ENCODE measurements at places on chromosomes 3 and 15. TPM values are rescaled to one million over a fixed set of nuclear protein-coding genes. Genes with fewer than 3 reads are reported as not detected.
A peak's percentile ranks its signal among the peaks of the same experiment; 100 is the strongest.

The HEG1 gene
- 234 TPM for total RNA-seq

The CHL1 gene
- 16.0 TPM for total RNA-seq

The PLSCR1 gene
- total RNA-seq: 165 TPM

The PTX3 gene
- 7.2 TPM for total RNA-seq

The EXD1 gene
- total RNA-seq: not detected

GRCh38 chr15:38587214-38587613, 22.6 kb upstream of the RASGRP1 start:
- no peak overlapping the region for H3K4me3 ChIP-seq
- no peak for DNase-seq
- H3K36me3 ChIP-seq: no peaks in the 10 kb centered on the region
- H3K27ac ChIP-seq: no peak overlapping the region
- no peaks in the 10 kb centered on the region for H3K27me3 ChIP-seq
- no peaks in the 10 kb centered on the region for H3K4me1 ChIP-seq

- H3K36me3 ChIP-seq: peaks cover 11% of the 10 kb centered on the region
- no peaks in the 10 kb centered on the region for H3K27me3 ChIP-seq
- H3K4me1 ChIP-seq: peaks cover 41% of the 10 kb centered on the region
- H3K27ac ChIP-seq: peak overlapping the region; percentile 12
- no peak overlapping the region for H3K4me3 ChIP-seq
These were observed 21.0 kb downstream of the ABHD2 start for GRCh38 chr15:89109238-89109637.

- no peaks in the 10 kb centered on the region for H3K27me3 ChIP-seq
- H3K27ac ChIP-seq: peak overlapping the region; percentile 20
- DNase-seq: no peak
- H3K36me3 ChIP-seq: no peaks in the 10 kb centered on the region
- no peak overlapping the region for H3K4me3 ChIP-seq
These were observed 223.7 kb upstream of the NANOGP8 start for GRCh38 chr15:35308802-35309201.

GRCh38 chr15:42156243-42156922, at the start of gene PLA2G4F:
TSS of gene PLA2G4F (minus strand) at chr15:42156636. CDS start at chr15:42156549, 87 bp downstream.
- peak within 1 kb of the TSS; percentile 71 for H3K27ac ChIP-seq
- H3K27me3 ChIP-seq: no peaks in the 10 kb centered on the region
- H3K4me1 ChIP-seq: peaks cover 12% of the 10 kb centered on the region
- peak within 1 kb of the TSS; percentile 47 for H3K4me3 ChIP-seq
- H3K36me3 ChIP-seq: peaks cover 28% of the 10 kb centered on the region

GRCh38 chr15:72205273-72205672, 7.7 kb upstream of the GRAMD2A start:
- peaks cover 99% of the 10 kb centered on the region for H3K36me3 ChIP-seq
- H3K27me3 ChIP-seq: no peaks in the 10 kb centered on the region
- H3K4me1 ChIP-seq: no peaks in the 10 kb centered on the region
- H3K4me3 ChIP-seq: no peak overlapping the region
- H3K27ac ChIP-seq: no peak overlapping the region
- DNase-seq: no peak
